Naive B cell (primary cell): ENCODE measurements at places on chromosomes 16 and 17.

DNA sequence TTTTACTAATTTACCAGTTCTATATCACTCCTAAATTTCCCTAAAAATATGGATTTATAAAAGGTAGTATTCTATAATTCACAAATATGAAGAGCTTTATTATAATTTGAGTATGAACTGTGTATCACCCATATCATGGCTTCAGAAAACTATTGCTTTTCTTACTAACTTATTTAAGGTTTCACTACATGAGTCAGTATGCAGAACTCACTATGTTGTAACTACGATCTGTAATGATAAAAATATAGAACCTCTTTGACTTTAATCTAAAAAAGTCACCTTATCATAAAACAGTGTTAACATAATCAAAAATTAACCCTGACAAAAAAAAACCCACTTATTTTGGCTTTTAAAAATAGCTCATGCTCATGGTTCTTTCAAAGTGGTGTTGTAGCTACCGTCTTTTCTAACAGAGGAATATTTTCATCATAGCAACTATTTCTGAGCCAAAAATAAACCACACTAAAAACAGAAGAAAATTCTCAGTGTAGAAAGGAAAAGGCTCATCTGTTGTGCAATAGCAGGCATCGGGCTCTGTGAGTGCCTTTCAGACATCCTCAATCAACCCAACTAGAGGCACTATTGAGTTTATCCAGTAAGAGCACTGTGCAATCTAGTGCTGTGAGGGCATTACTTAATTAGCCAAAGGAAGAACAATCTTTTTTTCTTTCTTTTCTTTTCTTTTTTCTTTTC lies 42.1 kb downstream of the ITGAM start:
- DNase-seq, result no peak

DNA sequence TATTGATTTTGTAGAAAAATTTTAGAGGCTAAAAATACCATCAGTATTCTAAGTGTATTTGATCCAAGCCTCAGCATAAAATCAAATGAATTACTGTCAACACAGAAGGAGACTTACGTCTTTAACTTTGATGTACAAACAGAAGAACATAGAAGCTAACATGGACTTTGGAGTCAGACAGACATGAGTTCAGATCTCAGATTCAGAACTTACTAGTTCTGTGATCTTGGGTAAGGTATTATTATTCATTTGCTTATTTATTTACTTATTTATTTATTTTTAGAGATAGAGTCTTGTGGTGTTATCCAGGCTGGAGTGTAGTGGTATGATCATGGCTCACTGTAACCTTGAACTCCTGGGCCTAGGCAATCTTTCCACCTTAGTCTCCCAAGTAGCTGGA lies 4.0 kb upstream of the SLFN12L start:
- no peak for DNase-seq

- DNase-seq, result no peak
Measured at GRCh38 chr17:40371261-40371929, 6.9 kb upstream of the GJD3 start.

DNA sequence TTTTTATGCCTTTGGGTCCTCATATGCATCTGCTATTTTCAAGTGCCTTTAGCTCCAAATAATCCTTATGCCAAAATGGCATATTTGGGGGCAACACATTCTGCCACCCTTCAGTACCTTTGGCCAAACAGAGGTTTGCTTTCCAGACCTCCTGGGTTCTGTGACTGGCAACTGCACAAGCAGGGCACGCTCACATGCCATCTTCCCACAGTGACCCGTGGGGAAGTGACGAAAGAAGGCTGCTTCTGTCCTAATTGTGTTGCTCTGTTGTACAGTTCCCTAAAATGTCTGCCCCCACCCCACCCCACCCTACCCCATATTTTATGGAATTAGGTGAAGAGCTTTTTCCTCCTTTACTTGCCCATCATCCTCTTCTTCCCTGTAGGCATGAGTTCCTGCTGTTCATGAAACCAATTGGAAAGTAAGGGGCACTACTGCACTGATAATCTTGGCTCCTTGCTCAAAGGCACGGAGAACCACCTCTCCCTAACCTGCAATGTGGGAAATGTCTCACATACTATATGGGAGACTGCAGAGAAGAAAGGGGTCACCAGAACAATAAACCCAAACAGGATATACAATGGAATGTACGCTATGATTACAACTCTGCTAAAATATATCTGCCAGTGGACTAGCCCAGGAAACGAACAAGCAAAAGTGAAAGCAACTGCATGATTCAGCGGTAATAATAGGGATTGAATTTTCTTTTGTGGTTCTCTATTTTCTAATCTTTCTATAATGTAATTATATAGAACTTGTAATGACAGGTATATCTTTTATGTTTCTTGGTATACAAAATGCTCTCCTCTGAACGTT lies 3.3 kb upstream of the SLFN12L start:
- peak; percentile 32 for DNase-seq

DNA sequence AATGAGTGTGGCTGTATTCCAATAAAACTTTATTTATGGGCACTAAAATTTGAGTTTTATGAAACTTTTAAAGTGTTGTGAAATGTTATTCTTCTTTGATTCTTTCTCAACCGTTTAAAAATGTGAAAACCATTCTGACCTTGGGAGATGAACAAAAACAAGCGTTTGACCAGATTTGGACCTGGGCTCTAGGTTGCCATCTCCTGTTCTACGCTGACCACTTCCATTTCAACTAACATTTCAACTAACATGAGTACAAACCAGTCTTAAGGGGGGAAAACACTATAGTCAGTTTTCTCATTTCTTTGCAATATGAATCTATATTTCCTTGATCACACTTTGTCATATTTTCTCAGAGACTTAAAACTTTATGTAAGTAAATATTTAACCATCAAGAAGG lies 118.4 kb upstream of the IRX5 start:
- DNase-seq, result no peak

GRCh38 chr17:74070998-74071679 lies 132.3 kb upstream of the RPL38 start:
- DNase-seq, result no peak

- no peak for DNase-seq
Measured at GRCh38 chr17:68461589-68461988, 4.3 kb upstream of the WIPI1 start.

DNA sequence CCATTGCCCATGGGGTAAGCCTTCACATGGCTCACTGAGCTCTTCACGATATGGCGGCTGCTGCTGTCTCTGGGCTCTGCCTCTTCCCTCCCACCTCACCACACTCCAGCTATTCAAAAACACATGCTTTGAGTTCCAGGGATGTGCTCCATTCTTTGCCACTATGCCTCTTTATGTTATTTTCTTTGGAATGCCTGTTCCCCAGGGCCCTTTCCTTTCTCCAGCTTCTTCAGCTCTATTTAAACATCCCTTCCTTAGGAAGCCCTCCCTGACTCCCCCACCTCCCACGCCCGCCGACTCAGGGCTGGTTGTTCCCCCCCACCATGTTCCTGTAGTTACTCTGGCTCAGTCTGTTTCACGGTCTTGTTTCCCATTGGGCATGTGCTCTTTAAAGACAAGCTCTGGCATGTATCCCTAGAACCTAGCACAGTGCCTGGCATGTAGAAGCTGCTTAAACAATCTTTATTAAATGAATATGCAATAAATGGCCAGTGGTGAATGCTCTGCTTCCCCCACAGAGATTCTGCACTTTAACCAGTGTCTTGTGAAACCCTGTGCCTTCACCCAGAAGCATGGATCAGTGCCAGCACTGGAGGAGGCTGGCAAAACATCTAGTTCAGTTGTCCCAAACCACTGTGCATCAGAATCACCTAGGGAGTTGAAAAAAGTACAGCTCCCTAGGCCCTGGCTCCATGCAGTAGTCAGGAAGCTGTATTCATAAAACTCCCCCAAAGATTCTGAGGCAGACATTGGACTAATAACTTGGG lies 6.9 kb downstream of the MYCBPAP start:
- DNase-seq, result no peak
